PC-3 (cell line): ENCODE measurements at places on chromosomes 16 and 17.

- H3K4me3 ChIP-seq = no peak overlapping the region
- no peaks in the 10 kb centered on the region for H3K4me1 ChIP-seq
- no peaks in the 10 kb centered on the region for H3K27me3 ChIP-seq
- H3K27ac ChIP-seq = no peak overlapping the region
- no peaks in the 10 kb centered on the region for H3K36me3 ChIP-seq
These were observed 68.2 kb upstream of the XYLT1 start for GRCh38 chr16:17538927-17539326.

DNA sequence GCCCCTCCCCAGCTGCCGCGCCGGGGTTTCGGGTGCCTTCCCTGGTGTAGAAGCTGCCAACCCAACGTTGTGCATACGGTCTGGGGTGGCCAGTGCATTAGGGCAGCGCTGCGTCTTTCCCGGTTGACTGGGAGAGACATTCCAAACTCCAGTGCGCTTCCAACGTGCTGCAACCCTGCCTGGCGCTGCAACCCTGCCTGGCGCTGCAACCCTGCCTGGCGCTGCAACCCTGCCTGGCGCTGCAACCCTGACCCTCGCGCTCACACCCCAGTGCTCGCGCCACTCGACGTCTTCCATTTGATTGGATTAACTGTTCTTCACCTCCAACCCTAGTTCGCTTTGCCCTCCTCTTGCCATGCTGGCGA, 488 bp upstream of the HAP1 start:
- DNase-seq = no peak
- H3K4me3 ChIP-seq = peak overlapping the region; percentile 81

GRCh38 chr16:87371261-87371866, 12.2 kb downstream of the FBXO31 start:
- H3K27me3 ChIP-seq = no peaks in the 10 kb centered on the region
- H3K4me1 ChIP-seq = no peaks in the 10 kb centered on the region
- no peak overlapping the region for H3K27ac ChIP-seq
- no peak for DNase-seq
- no peak overlapping the region for H3K4me3 ChIP-seq

GRCh38 chr16:29307598-29308507, 98.7 kb downstream of the NPIPB11 start:
- no peaks in the 10 kb centered on the region for H3K36me3 ChIP-seq
- peak; percentile 7 for DNase-seq
- H3K27ac ChIP-seq = peak overlapping the region; percentile 41
- no peak overlapping the region for H3K4me3 ChIP-seq
- H3K4me1 ChIP-seq = peaks cover 11% of the 10 kb centered on the region; the same call in 1 of the 2 replicates
- no peaks in the 10 kb centered on the region for H3K27me3 ChIP-seq

- peaks cover 7% of the 10 kb centered on the region; the same call in 1 of the 2 replicates for H3K27me3 ChIP-seq
- peak; percentile 85 for DNase-seq
- H3K4me1 ChIP-seq = peaks cover 9% of the 10 kb centered on the region; the same call in 1 of the 2 replicates
These were observed 53.4 kb upstream of the CBX4 start for GRCh38 chr17:79892457-79893241.

- no peak overlapping the region for H3K4me3 ChIP-seq
- H3K4me1 ChIP-seq = no peaks in the 10 kb centered on the region
- H3K36me3 ChIP-seq = 0 out of 2 replicates have a peak, but pooled peaks cover 3% of the 10 kb centered on the region
- no peak for DNase-seq
- no peak overlapping the region for H3K27ac ChIP-seq
These were observed 75.4 kb downstream of the CYB561 start for GRCh38 chr17:63370696-63371095.

GRCh38 chr16:8430401-8430800, 159.9 kb downstream of the TMEM114 start:
- H3K27me3 ChIP-seq = no peaks in the 10 kb centered on the region
- no peak overlapping the region for H3K27ac ChIP-seq
- no peaks in the 10 kb centered on the region for H3K4me1 ChIP-seq
- H3K4me3 ChIP-seq = no peak overlapping the region
- DNase-seq = no peak

DNA sequence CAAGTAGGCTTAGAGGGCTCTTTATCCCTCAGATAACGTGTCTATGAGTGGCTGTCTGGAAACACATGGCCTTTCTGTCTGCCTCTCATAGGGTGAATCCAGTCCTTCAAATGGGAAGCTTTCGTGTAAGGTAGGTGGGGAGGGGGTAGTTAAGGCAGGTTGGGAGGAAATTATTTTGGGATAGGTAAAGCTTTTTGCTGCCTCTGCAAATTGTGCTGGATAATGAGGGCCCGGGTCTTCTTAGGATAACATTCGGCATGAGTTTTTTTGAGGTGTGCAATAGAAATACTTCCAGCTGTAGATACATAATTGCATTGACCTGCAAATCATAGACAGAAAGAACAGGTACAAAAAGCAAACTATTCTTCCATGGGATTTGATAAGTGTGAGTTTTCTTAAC, 189.7 kb downstream of the PRKCA start:
- peaks cover 28% of the 10 kb centered on the region for H3K4me1 ChIP-seq
- H3K36me3 ChIP-seq = no peaks in the 10 kb centered on the region
- H3K4me3 ChIP-seq = no peak overlapping the region
- H3K27me3 ChIP-seq = no peaks in the 10 kb centered on the region

- H3K4me3 ChIP-seq = no peak overlapping the region
- no peak overlapping the region for H3K27ac ChIP-seq
- no peaks in the 10 kb centered on the region for H3K27me3 ChIP-seq
- peak; percentile 30 for DNase-seq
- no peaks in the 10 kb centered on the region for H3K36me3 ChIP-seq
These were observed 269.4 kb downstream of the BCAS3 start for GRCh38 chr17:60947100-60947499.

- no peak for DNase-seq
- H3K27ac ChIP-seq = no peak overlapping the region
- H3K4me3 ChIP-seq = no peak overlapping the region
- no peaks in the 10 kb centered on the region for H3K36me3 ChIP-seq
These were observed 67.5 kb downstream of the IQCK start for GRCh38 chr16:19785512-19786130.

- H3K36me3 ChIP-seq = peaks cover 84% of the 10 kb centered on the region
- H3K27ac ChIP-seq = peak overlapping the region; percentile 97; the same call in 1 of the 2 replicates
- DNase-seq = no peak
- H3K27me3 ChIP-seq = no peaks in the 10 kb centered on the region
- H3K4me1 ChIP-seq = peaks cover 68% of the 10 kb centered on the region
These were observed 51.2 kb downstream of the PLD6 start for GRCh38 chr17:17154981-17155380.

DNA sequence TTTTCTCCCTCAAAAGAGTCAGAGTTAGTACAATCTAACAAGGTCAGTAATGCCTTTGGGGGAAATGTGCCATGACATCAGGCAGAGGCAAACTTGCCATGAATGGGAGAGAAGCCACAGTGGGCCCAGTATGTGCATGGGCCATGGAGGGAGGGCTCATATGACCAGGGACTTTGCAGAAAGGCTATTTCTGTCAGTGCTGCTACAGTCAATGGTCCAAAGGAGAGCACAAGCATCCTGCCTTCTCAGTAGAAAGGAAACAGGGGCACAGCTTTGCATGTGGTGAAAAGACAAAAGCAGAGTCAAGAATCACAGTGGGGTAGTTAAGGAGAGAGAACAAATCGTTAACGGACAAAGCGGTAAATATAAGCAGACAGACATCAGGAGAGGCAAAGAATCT, 11.2 kb upstream of the CORO6 start:
- no peak overlapping the region for H3K27ac ChIP-seq
- H3K4me1 ChIP-seq = peaks cover 3% of the 10 kb centered on the region
- no peak overlapping the region for H3K4me3 ChIP-seq
- DNase-seq = no peak
- H3K36me3 ChIP-seq = no peaks in the 10 kb centered on the region

DNA sequence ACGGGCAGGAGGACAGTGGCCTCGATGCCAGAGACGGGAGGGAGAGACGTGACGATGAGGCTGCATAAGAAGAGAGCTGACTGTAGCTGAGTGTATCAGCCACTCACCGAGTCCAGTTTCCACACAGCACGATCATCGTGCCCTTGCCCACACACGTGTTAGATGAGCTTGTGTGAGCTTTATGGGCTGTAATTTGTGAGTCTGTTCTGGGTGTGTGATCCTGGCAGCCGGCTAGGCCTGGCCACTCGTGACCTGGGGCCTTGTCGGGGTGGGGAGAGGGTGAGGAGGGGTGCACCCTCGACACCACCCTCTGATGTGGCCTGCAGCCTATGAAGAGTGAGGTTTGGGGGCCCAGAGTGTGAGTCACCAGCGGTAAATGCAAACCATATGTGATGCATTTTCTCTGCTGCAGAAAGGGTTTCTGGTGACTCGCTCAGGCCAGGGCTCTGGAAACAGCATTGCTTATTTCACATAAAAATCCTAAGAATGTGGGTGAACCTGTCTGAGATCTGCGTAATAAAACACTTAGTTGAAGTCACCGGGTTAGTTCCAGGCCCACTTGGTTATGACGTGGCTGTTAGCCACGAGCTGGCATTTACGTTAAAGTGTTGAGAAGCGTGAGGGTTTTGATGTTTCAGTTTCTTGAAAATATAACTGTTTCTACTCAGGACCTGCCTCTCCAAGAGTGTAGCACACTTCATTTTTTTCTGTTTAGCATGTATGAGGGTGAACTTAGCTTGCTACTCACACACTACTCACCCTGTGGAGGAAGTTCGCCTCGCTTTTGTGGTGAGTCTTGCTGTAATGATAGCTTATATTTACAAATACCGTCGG, 4.2 kb downstream of the METRNL start:
- H3K27ac ChIP-seq = peak overlapping the region; percentile 47
- peak; percentile 86 for DNase-seq
- H3K4me1 ChIP-seq = peaks cover 25% of the 10 kb centered on the region
- 0 out of 2 replicates have a peak, but pooled peaks cover 2% of the 10 kb centered on the region for H3K27me3 ChIP-seq
- no peaks in the 10 kb centered on the region for H3K36me3 ChIP-seq

DNA sequence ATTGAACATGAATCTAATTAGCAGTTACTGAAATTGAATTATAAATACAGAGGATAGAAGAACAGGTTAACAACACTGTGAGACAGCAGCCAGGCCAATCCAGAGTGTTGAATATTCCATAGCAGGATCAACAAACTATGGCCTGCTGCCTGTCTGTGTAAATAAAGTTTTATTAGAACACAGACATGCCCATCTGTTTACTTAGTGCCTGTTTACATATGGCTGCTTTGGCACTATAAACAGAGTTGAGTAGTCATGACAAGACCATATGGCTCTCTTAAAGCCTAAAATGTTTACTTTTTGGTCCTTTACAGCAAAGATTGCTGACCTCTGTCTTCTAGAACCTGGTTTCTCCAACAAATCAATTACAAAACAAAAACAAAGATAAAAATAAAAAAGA, 115.4 kb upstream of the CDC42EP4 start:
- DNase-seq = peak; percentile 60
- no peaks in the 10 kb centered on the region for H3K36me3 ChIP-seq
- 0 out of 2 replicates have a peak, but pooled peaks cover 4% of the 10 kb centered on the region for H3K27me3 ChIP-seq
- H3K4me3 ChIP-seq = no peak overlapping the region
- peaks cover 4% of the 10 kb centered on the region; the same call in 1 of the 2 replicates for H3K4me1 ChIP-seq

DNA sequence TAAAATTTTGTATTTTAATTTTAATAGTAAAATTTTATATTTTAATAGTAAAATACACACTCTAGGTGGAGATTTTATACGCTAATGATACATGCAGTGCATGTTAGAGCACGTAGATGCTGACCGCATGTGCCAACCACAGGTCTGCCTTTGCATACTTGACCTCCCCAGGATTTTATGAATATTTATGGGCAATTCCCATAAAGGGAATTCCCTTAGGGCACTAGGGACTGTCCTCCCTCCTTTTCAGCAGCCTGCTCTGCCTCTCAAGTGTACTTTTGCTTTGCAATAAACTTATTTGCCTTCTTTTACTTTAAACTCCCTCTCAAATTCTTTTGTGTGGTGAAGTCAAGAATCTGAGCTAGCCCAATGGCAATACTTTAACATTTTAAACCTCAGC, 217.7 kb upstream of the CDH8 start:
- no peak overlapping the region for H3K4me3 ChIP-seq
- no peak overlapping the region for H3K27ac ChIP-seq
- no peak for DNase-seq

- peak; percentile 67 for DNase-seq
- H3K27me3 ChIP-seq = no peaks in the 10 kb centered on the region
- H3K4me3 ChIP-seq = no peak overlapping the region
- 0 out of 2 replicates have a peak, but pooled peaks cover 3% of the 10 kb centered on the region for H3K36me3 ChIP-seq
These were observed 63.3 kb downstream of the PECAM1 start for GRCh38 chr17:64327201-64327930.

- no peaks in the 10 kb centered on the region; the same call in none of the 2 replicates for H3K36me3 ChIP-seq
- H3K27me3 ChIP-seq = no peaks in the 10 kb centered on the region
- peak overlapping the region; percentile 90 for H3K4me3 ChIP-seq
- H3K27ac ChIP-seq = no peak overlapping the region
These were observed 542 bp downstream of the KLHL36 start for GRCh38 chr16:84648595-84649510.

- peaks cover 71% of the 10 kb centered on the region for H3K36me3 ChIP-seq
- H3K27ac ChIP-seq = no peak overlapping the region
- no peaks in the 10 kb centered on the region for H3K27me3 ChIP-seq
- H3K4me3 ChIP-seq = no peak overlapping the region
- peaks cover 12% of the 10 kb centered on the region for H3K4me1 ChIP-seq
These were observed 19.3 kb downstream of the PLD6 start for GRCh38 chr17:17186551-17187505.

- H3K4me1 ChIP-seq = no peaks in the 10 kb centered on the region
- H3K4me3 ChIP-seq = no peak overlapping the region
- no peaks in the 10 kb centered on the region for H3K36me3 ChIP-seq
- H3K27ac ChIP-seq = no peak overlapping the region
- H3K27me3 ChIP-seq = peaks cover 8% of the 10 kb centered on the region; the same call in 1 of the 2 replicates
These were observed 15.8 kb upstream of the ITGAM start for GRCh38 chr16:31243734-31244670.

GRCh38 chr16:25135254-25135878, 23.8 kb downstream of the LCMT1 start:
- peak; percentile 78 for DNase-seq
- H3K36me3 ChIP-seq = no peaks in the 10 kb centered on the region
- H3K4me3 ChIP-seq = no peak overlapping the region
- H3K27me3 ChIP-seq = no peaks in the 10 kb centered on the region
- 0 out of 2 replicates have a peak overlapping the region, but pooled peaks have one; percentile 19 for H3K27ac ChIP-seq

GRCh38 chr17:9109933-9110332, 88.6 kb downstream of the NTN1 start:
- H3K4me1 ChIP-seq = no peaks in the 10 kb centered on the region
- peaks cover 37% of the 10 kb centered on the region; the same call in 1 of the 2 replicates for H3K27me3 ChIP-seq
- no peak overlapping the region for H3K4me3 ChIP-seq
- H3K27ac ChIP-seq = no peak overlapping the region

DNA sequence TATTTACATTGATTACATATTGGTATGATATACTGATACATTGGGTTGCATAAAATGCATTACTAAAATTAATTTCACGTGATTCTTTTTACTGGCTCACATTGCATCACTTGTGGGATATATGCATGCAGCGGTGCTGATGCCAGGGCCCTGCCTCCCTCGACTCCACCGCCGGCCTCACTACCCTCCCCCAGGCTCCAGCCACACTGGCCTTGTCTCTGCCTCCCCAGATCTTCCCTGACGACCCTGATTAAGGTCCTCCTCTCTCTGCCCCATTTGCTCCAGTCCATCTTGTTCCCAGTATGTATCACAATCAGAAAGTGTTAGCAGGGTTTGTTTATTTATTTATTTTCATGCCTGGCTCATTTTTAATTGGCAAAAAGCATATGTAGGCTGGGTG, 306.8 kb downstream of the FOXL1 start:
- no peak overlapping the region for H3K4me3 ChIP-seq
- peaks cover 36% of the 10 kb centered on the region for H3K4me1 ChIP-seq
- no peaks in the 10 kb centered on the region for H3K27me3 ChIP-seq

GRCh38 chr17:42698736-42699414, 16.5 kb downstream of the CNTNAP1 start:
- DNase-seq = peak; percentile 52
- H3K27ac ChIP-seq = no peak overlapping the region
- no peaks in the 10 kb centered on the region; the same call in none of the 2 replicates for H3K36me3 ChIP-seq
- H3K4me3 ChIP-seq = no peak overlapping the region
- no peaks in the 10 kb centered on the region for H3K27me3 ChIP-seq

GRCh38 chr16:29663016-29663806, at the start of gene SPN:
SPN (plus strand) TSS chr16:29663247; CDS start chr16:29663729, 482 bp downstream.
- H3K27me3 ChIP-seq = no peaks in the 10 kb centered on the region
- no peak within 1 kb of the TSS for H3K27ac ChIP-seq
- no peaks in the 10 kb centered on the region for H3K36me3 ChIP-seq
- no peak within 1 kb of the TSS for H3K4me3 ChIP-seq
- no peaks in the 10 kb centered on the region for H3K4me1 ChIP-seq
